ENCODE measurements at places on chromosomes 4 and X. TPM values are rescaled to one million over a fixed set of nuclear protein-coding genes. Genes with fewer than 3 reads are reported as not detected.

GRCh38 chr4:103773691-103774231, 54.0 kb upstream of the TACR3 start:
- DNase-seq = no peak

DNA sequence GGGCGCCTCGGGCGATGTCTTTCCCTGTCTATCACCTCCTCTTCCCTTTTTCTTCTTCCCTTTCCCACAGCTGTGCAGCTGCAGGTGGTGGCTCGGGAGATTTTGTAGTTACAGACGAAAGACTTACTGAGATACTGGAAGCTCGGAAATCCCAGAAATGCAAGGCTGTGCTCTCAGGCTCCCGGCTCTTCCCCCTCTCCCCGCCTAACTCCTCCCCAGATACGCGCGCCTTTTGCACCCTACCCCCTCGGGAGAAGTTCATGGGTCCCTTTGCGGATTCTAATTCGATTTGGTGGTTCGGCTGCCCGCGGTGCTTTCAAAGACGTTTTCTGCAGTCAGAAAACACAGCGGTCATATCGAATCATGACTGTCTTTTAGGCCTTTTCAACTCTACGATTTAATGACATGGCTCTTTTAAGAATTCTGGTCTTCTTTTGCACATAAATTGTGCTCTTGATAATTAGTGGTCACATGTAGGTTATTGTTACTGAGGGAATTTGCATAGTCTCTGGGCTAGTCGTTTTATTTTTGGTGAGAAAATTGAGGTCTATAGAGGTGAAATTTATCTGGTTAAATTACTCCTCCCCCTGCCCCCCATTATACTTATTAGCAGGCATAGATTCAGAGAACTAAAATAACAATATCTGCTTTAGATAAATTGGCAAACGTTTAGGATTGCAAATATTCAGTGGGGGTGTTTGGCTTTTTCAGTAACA, 1.6 kb downstream of the SEPTIN11 start:
- no peak for DNase-seq

DNA sequence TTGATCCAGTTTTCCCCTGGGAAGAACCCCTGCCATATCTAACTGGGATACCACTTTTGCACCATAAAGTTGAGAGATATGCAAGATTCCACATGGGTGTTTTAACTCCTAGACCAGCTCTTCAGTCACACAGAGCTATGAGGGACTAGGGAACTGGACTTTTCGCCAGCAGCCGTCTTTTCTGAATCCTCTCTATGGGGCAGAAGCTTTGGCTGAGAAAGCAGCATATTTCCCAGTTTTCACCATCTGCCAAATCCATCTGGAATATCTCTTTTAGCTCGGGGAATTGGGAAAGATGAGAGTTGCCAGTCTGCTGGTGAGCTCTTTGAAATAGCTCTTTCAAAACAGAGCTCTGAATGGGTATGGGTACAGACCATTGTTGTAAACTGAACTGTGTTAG, 20.9 kb downstream of the APOOL start:
- no peak for DNase-seq

DNA sequence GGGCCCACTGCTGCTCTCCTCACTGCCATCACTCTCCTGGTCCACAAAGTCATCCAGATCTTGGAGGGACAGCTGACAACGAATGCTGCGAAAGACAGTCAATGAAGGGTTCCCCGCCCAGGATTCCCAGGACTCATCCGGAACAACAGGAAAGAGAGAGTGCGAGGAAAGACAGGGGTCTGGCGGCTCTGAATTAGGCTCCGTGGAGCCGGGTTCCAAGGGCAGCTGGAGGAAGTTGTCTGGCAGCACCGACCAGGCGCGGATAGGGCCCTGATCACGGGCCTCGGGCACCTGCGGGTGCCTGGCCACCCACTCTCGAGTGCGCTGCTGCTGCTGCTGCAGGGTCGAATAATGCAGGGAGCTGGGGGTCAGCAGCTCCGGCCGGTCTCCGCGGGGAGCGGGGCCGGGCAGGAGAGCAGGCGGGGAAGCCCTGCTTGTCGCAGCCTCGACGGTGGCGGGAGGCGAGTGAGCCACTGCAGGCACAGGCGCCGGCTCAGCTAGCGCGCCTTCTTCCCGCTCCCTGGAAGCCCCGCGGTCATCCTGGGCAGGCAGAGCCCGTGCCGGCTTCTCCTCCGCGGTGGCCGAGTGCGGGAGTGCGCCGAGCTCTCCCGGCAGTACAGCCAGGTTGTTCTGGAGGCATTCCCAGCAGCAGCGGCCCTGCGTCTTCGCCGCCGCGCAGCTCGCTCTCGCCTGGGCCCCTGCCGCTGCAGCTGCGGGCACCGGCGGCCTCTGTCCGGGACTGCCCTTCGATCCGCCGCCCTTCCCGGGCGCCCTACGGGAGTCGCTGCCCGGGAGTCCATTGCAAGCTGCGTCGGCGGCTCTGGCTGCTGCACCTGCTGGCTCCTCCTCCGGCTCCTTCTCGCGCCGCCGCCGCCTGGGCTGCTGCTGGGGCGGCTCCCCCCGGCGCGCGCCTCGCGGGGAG, 1.1 kb downstream of the SOWAHB start:
- DNase-seq = peak; percentile 18

The GPRASP2 gene
- total RNA-seq = 0.16 TPM
